Germinal center (tissue), 1 donor: ENCODE measurements at places on chromosomes 3 and 15.
A peak's percentile ranks its signal among the peaks of the same experiment; 100 is the strongest.

GRCh38 chr15:70271422-70272088 lies 173.8 kb upstream of the TLE3 start:
- DNase-seq: no peak

GRCh38 chr3:36367912-36368573 lies 12.3 kb upstream of the STAC start:
- DNase-seq: no peak

DNA sequence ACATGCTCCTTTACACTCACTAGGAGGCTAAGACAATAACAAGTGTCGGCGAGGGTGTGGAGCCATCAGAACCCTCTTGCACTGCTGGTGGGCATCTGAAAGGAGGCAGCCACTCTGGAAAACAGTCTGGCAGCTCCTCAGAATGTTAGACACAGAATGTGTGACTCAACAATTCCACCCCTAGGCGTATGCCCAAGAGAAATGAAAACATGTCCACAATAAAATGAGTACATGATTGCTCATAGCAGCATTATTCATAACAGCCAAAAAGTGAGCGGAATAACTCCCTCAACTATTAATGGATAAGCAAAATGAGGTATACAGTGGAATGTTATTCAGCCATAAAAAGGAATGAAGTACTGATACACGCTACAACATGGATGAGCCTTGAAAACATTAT lies 57.8 kb downstream of the WNT7A start:
- DNase-seq: no peak

- DNase-seq: no peak
These were observed 216.6 kb upstream of the RASGRP1 start for GRCh38 chr15:38781196-38781595.

DNA sequence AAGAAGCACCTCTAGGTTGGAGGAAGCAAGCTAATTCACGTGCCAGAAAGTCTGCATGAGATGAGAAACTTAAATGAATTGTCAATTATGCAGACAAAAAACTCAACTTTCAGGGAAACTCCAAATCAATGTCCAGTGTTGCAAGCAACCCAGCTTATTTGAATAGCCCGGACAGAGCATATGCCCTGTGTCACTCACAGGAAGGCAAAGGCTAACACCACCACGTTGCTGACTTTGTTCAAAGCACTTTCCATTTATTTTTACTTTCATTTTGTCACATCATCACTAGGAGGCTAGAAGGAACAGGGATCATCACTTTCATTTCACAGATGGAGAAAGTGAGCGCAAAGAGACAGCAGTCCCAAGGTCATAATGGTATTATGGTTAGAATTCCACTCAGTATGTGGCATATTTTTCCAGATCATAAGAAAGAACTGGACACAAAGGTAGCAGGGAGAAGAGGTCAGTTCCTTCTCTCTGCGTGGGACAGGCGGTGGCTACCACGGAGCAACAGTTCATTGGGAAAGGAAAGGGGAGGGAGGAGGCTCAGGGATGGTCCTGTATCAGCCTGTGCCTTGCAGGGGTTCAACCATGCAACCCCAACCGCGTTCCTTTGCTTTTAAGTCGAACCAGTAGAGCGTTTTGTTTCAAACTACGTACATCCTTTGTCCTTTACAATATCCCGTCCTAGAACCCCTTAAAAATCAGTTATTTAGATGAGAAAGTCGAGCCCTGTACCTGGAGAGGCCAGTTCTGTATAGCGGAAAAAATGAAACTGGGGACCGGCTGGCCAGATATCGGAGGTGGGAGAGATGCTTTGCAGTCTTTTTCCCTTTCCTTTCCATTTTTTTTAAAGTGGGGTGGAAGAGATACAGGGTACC lies 1.1 kb downstream of the HEG1 start:
- DNase-seq: peak; percentile 65

GRCh38 chr3:41137686-41138111 lies 61.6 kb upstream of the CTNNB1 start:
- no peak for DNase-seq

DNA sequence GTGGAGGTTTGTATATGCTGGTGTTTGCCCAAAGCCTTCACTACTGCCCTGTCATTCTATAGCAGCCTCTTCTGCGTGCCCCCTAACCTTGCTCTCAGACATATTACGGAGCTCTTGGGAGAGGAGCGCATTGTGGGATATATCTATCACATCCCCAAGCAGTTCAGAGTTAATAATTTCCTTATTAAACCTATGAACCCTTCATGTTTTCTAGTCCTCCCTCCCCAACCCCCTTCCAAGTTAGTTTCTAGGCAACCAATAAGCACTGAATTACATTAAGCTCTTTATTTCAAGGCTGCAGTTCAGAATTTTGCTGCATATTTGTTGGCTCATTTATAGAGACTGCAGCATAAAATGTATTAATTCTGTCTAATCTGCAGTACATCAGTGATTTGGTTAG lies 57.3 kb upstream of the GRM7 start:
- DNase-seq: no peak

DNA sequence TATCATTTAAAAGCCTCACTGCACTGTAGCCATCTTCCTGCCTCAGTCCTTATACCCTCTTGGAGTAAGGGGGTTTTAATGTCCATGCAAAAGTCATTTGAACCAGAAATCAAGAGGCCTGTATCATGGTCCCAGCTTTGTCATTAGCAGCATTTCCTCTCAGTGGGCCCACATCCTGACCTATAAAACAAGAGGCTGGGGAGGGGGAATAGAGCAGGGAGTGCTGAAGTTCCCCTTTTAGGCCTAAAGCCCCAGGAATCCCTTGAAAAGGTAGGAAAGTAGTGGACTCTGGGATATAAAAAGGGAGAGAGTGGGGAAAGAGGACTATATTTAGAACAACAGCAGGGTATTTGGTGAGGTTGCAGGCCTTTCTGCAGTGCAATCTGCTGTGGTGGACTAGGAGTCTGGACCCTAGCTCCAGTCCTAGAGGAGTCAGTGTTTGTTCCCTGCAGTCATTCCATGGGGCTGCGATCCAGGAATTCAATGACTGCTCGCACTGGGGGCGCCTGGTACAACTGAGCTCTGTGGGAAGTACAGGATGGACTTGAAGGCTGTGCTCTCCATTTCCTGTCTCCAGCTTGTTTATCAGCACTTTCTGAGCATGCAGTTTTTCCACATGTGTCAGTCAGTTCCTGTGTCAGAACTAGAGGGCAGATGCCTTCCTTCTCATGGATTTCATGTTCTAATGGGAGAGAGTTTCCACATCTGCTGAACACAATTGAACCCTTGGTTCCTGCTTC lies 46.8 kb downstream of the PDHB start:
- DNase-seq: no peak

DNA sequence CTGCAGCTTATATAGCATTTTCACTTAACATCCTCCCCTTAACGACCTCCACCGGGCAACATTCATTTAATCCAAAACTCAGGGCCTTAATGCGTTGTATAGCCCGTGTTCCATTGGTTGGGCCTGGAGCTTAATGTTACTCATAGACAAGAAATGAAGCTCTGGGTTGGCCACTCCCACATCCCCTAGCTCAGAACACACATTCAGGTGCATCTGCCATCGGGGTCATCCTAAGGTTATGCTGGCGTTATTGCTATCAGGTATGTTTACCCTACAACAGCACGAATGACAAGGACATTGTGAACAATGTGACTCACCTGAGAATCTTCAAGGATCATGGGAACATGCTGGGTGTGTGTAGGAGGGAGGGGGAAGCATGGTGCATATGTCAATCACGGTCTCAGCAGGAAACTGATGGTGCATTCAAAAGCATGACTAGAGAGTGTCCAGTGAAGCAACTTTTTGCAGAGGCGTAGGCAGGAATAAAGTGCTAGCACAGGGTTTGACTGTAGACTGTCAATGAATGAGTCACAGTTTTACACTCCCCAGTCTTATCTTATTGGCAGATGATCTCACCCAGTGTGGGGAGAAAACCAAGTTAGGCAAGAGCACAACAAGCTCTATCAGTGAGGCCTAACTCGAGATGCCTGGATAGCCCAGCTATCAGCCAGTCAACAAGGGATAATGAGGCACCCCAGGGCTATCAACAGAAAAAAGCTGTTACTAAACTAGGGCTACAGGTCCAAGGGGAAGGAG lies 402.1 kb upstream of the MCTP2 start:
- DNase-seq: no peak

DNA sequence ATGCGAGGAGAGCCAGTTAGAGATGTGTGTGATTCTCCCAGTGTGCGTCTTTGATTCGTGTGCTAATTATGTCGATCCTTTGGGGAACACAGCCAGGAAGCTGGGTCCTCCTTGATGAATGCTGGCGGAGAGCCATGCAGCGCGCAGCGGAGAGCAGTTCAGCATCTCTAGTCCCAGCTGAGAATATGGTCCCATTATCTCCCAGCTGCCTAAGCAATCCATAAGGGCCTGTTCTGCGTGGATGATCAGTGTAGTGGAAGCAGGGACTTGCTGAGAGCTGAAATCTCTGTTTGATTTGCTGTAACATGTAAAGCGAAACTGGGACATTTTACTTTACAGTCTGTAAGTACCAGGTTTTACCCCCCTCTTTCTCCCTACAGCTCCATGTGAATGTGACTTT lies 412.7 kb downstream of the CNTN4 start:
- DNase-seq: no peak

- no peak for DNase-seq
These were observed 107.4 kb downstream of the NR1D2 start for GRCh38 chr3:24052446-24052845.
